T47D (cell line): ENCODE measurements at places on chromosomes 3 and 15.
A peak's percentile ranks its signal among the peaks of the same experiment; 100 is the strongest.

DNA sequence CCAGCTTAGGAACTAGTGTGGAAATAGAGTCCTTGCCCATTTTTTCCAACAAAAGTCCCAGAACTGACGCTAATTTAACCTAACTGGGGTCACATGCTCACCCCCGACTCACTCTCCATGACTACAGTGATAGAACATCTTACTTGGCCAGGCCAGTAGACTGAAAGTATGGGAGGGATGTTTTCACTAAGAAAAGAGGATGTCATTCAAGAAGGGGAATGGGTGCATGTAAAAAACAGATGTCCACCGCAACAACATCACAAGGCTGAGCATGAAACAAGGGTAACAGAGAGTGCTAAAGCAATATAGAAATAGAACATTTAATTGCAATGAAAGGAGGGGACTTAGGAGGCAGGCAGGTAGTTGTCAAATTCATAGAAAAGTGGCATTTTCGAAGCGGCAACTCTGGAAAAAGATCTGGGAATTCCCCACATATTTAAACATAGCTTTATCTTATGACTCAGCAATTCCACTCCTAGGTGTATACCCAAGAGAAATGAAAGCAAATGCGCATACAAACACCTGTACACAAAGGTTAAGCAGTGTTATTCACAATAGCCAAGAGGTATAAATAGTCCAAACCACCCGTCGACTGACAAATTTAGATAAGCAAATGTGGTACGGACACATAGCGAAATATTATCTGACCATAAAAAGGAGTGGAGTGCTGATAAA lies 41.1 kb upstream of the UBE2E2 start:
- no peak for DNase-seq

GRCh38 chr15:74776821-74777768 lies 4.8 kb upstream of the CSK start:
- DNase-seq = no peak

GRCh38 chr15:69414701-69415167 lies 585 bp downstream of the KIF23 start:
- DNase-seq = peak; percentile 55

- DNase-seq = peak; percentile 32
Observed at GRCh38 chr3:23019596-23020300, 183.4 kb upstream of the UBE2E2 start.

DNA sequence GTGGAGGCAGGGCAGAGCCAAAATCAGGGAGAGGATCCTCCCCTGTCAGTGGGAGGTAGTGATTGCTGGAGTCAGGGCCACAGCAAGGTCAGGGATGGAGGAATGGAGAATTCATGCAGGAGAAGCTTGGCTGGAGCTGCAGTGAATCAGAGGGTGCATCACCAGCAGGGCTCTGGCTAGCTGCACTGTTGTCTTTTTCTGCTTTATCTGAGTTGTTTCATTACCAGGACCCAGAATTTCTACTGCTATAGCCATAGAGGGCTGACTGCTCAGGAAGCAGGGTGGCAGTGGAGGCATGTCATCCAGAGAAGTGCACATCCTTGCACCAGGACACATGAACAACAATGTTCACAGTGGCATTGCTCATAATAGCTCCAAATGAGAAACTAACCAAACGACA lies 113.5 kb upstream of the GALNT15 start:
- DNase-seq = no peak
